ENCODE measurements at places on chromosomes 12 and 14. TPM values are rescaled to one million over a fixed set of nuclear protein-coding genes. Genes with fewer than 3 reads are reported as not detected.

ATXN3 gene
- total RNA-seq: 33.4 TPM

CISTR gene
- total RNA-seq: not detected

SYNDIG1L gene
- total RNA-seq: 0.34 TPM

CFAP54 gene
- 5.9 TPM for total RNA-seq

AHSA1 gene
- total RNA-seq: 179 TPM

KRT81 gene
- not detected for total RNA-seq

RD3L gene
- not detected for total RNA-seq

NTF3 gene
- 2.4 TPM for total RNA-seq

DCAF5 gene
- 92.5 TPM for total RNA-seq

SUDS3 gene
- total RNA-seq: 57.8 TPM

PPP4R4 gene
- 13.5 TPM for total RNA-seq

ALDH1L2 gene
- total RNA-seq: 1.5 TPM

BATF gene
- not detected for total RNA-seq

PDE3A gene
- total RNA-seq: 121 TPM

STAB2 gene
- total RNA-seq: not detected

TDRD9 gene
- not detected for total RNA-seq

CLEC9A gene
- not detected for total RNA-seq

FAM90A1 gene
- total RNA-seq: not detected

TAS2R19 gene
- total RNA-seq: 8.5 TPM

SPX gene
- 2.6 TPM for total RNA-seq

TSHR gene
- total RNA-seq: 0.24 TPM

ITGB7 gene
- total RNA-seq: 0.93 TPM

GRIP1 gene
- total RNA-seq: 40.4 TPM

GALNT9 gene
- 0.36 TPM for total RNA-seq

OTOGL gene
- total RNA-seq: 0.31 TPM

KCNJ8 gene
- total RNA-seq: 2.2 TPM

RPS29 gene
- total RNA-seq: 1,117 TPM

KRT74 gene
- not detected for total RNA-seq

OR10G3 gene
- not detected for total RNA-seq

HOXC6 gene
- total RNA-seq: 0.27 TPM

KRT82 gene
- total RNA-seq: not detected

KRT3 gene
- not detected for total RNA-seq

WNT5B gene
- total RNA-seq: 10.1 TPM

ASB2 gene
- not detected for total RNA-seq

HOXC13 gene
- total RNA-seq: not detected

KCNMB4 gene
- 8.2 TPM for total RNA-seq

HOXC9 gene
- not detected for total RNA-seq

RNF212B gene
- not detected for total RNA-seq

PDZRN4 gene
- 0.11 TPM for total RNA-seq

PMEL gene
- total RNA-seq: 6.3 TPM

ZFYVE1 gene
- 30.9 TPM for total RNA-seq

ST8SIA1 gene
- total RNA-seq: 5.3 TPM

SDS gene
- total RNA-seq: not detected

CCDC60 gene
- total RNA-seq: 23.4 TPM

Data from progenitor cell of endocrine pancreas (in vitro differentiated cells).